Stromal cell of bone marrow (primary cell): ENCODE measurements at places on chromosomes 11 and 22.

GRCh38 chr11:116517584-116517983 lies 255.2 kb downstream of the BUD13 start:
- DNase-seq, result no peak

DNA sequence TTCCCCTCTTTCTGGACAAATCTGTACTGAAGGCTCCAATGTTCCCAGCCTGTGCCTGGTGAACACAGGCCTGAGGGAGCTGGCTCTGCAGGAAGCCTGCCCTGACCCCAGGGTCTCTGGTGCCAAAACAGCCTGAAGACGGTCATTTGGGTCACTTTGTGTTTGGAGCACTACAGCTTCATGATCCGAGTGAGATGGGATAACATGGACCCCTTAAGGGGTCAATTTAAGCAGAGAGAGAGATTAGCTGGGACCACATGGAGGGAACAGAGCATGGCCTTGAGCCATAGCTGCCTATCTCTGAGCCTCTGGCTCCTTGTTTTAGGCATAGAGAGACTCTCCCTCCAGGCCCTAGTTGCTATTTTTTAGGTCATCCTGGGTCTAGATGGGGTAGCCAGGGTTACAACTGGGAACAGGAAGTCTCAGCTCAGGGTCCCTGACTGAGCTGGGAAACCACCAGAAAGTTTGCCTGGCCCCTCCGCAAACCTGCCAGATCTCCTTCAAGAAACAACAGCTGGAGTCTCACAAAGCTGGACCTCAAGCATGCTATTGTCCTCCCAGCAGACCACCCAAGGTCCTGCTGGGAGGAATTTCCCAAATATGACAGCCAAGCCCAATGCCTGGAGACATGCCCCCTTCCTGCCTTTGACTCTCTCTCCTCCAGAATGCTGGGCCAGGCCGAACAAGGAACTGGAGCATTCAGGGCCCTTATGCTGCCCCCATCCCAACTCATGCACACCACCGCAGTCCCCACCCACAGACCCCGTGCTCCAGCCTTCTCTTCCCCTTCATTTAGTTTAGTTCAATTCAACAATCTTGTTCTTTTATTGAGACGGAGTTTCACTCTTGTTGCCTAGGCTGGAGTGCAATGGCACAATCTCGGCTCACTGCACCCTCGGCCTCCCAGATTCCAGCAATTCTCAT lies 4.0 kb downstream of the SLCO2B1 start:
- DNase-seq, result no peak

- no peak for DNase-seq
Observed at GRCh38 chr11:36224209-36224882, 64.9 kb downstream of the COMMD9 start.

DNA sequence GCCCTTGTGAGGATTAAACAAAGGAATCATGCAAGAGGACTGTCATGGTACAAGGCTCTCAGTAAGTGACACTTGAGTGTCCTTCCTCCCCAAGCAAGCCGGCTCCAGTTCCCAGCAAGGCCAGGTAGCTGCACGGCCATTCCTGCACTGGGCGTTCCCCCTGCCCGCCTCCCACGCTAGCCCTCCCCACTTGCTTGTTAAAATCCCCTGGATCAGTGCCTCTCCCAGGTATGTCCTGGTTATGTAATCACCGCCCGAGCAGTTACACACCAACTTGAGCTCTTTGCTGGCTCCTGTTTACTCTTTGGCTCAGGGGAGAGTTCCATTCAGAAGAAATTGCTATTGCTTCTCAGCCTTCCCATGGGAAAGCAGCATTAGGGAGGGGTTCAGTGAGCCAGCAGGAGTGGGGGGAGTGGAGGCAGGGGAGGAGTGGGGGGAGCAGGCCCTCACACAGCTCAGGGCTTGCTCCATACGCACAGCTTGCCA lies 19.4 kb upstream of the MYEOV start:
- no peak for DNase-seq

- no peak for DNase-seq
Observed at GRCh38 chr11:7072401-7073028, 16.3 kb upstream of the RBMXL2 start.

GRCh38 chr11:123603666-123604065 lies 50.8 kb downstream of the SCN3B start:
- DNase-seq, result no peak

DNA sequence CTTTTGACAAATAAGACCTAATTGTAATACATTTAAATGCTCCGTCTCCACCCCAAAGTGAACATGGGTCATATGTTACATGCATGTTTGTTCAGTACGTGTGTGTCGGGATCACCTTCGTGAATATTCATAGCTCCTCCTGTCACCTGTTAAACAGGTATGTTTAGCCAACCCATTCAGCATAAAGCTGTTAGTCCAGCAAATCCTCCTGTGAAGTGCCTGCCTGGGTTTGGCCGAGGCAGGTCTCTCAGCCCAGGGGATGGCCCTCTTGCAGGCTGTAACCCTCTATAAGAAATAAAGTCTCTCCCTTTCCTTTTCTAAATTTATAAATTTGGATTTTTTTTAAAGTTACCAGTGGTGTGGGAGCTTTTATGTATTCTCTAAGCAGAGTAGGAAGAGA lies 38.9 kb upstream of the NTM start:
- DNase-seq, result no peak

- no peak for DNase-seq
Observed at GRCh38 chr22:19522190-19522880, 1.9 kb downstream of the CLDN5 start.
